ENCODE measurements at places on chromosomes 7 and 10. TPM values are rescaled to one million over a fixed set of nuclear protein-coding genes. Genes with fewer than 3 reads are reported as not detected.

- DNase-seq: no peak
These were observed 11.1 kb upstream of the PWWP2B start for GRCh38 chr10:132385721-132386418.

The MARVELD1 gene
- total RNA-seq: 4.0 TPM

The BRAF gene
- total RNA-seq: 18.2 TPM

GRCh38 chr10:33939892-33940291 lies 605.4 kb upstream of the NRP1 start:
- no peak for DNase-seq

The CHAT gene
- not detected for total RNA-seq

DNA sequence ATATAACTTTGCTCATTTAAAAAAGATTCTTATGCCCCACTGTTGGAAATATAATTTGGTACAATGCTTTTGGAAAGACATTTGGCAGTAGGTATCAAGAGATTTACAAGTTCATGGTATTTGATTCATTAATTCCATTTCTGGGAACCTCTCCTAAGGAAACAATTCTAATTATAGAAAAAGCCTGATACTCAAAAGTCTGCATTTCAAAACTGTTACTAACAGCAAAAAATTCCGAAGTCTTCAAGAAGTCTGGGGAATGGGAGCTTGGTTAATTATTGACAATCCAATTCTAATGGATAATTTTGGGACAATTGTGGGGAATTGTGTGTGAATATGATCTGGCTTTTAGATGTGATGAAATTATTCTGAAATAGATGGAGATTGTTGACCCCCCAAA lies 59.6 kb downstream of the HDAC9 start:
- DNase-seq: no peak

GRCh38 chr7:99617192-99617781 lies 541 bp downstream of the ZSCAN25 start:
- DNase-seq: no peak

Measured in esophagus squamous epithelium (tissue), 5 donors.